SK-N-SH (cell line): ENCODE measurements at places on chromosomes 12 and 14. TPM values are rescaled to one million over a fixed set of nuclear protein-coding genes. Genes with fewer than 3 reads are reported as not detected.

Gene FOXN4
- 0.03 and 0.10 TPM in 2 replicates for polyA plus RNA-seq

Gene COX6A1
- 1,149 and 1,199 TPM in 2 replicates for polyA plus RNA-seq

Gene KITLG
- polyA plus RNA-seq = 8.9 and 13.3 TPM in 2 replicates

Gene NGB
- not detected in 2 replicates for polyA plus RNA-seq

Gene IL26
- not detected in 2 replicates for polyA plus RNA-seq

Gene KRT5
- polyA plus RNA-seq = not detected in 2 replicates

Gene NOXRED1
- polyA plus RNA-seq = 0.21 and 0.37 TPM in 2 replicates

Gene FOXA1
- not detected in 2 replicates for polyA plus RNA-seq

Gene MSI1
- 1.3 and 1.7 TPM in 2 replicates for polyA plus RNA-seq

Gene DAO
- not detected in 2 replicates for polyA plus RNA-seq

Gene PPM1A
- 11.6 and 12.3 TPM in 2 replicates for polyA plus RNA-seq

Gene SPTB
- 0.15 and 0.24 TPM in 2 replicates for polyA plus RNA-seq

Gene KRT78
- polyA plus RNA-seq = not detected in 2 replicates

Gene OLR1
- not detected in 2 replicates for polyA plus RNA-seq

Gene SPIC
- not detected in 2 replicates for polyA plus RNA-seq

Gene RTN1
- polyA plus RNA-seq = 1.6 and 5.0 TPM in 2 replicates

Gene TAS2R30
- 0.05 and 0.08 TPM in 2 replicates for polyA plus RNA-seq

Gene SLC38A4
- polyA plus RNA-seq = 66.7 and 89.3 TPM in 2 replicates

Gene GALNT9
- not detected in 2 replicates for polyA plus RNA-seq

Gene PSMB5
- polyA plus RNA-seq = 337 and 401 TPM in 2 replicates
